ENCODE measurements at places on chromosomes 13 and 19. TPM values are rescaled to one million over a fixed set of nuclear protein-coding genes. Genes with fewer than 3 reads are reported as not detected.
A peak's percentile ranks its signal among the peaks of the same experiment; 100 is the strongest.

Gene TRPC4
- not detected for total RNA-seq

Gene OSCAR
- 9.2 TPM for total RNA-seq

Gene SLC25A41
- not detected for total RNA-seq

GRCh38 chr19:34232566-34233481 is 21.5 kb upstream of the GARRE1 start:
- DNase-seq = peak; percentile 71

GRCh38 chr19:27751044-27751391 is 1461.9 kb downstream of the UQCRFS1 start:
- no peak for DNase-seq

DNA sequence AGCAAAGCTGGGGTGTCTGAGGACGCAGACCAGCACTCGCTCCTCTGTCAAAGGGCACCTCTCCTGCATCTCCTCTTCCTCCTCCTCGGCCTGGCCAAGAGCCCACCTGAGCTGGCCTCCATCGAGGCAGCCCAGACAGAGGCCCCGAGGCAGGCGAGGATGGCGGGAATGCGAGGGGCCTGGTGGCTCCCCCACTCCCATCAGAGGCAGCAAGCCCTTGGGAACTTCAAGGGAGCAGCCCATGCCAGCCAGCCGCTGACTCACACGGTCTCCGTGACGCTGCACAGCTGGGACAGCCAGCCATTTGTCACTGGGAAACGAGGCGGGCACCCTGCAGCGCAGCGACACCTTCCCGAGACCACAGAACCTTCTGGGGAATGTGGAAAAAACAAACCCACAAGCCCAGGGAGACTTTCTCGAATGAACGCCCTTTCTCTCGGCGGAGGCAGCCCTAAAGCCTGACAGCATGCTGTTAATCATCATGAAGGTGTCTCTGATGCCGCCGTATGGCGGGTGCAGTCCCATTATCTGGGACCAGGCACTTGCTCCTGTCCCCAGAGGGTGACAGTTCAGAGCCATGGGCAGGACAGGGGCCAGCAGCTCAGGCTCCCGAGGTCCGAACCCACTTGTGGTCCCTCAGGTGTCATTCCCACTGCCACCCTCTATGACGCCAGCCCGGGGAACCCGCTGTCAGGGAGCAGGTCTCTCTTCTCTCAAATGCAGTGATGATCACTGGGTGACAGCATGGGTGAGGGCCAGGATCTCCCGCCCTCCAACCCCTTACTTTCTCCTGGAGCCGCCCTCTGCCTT is 53.0 kb downstream of the PEPD start:
- no peak for DNase-seq

GRCh38 chr19:12676384-12676792 is 5.3 kb downstream of the DHPS start:
- DNase-seq = peak; percentile 87

- no peak for DNase-seq
These were observed 308.5 kb upstream of the TMTC4 start for GRCh38 chr13:100983111-100983510.

- peak; percentile 37 for DNase-seq
These were observed 2.2 kb downstream of the BST2 start for GRCh38 chr19:17402982-17403855.

- no peak for DNase-seq
These were observed 8.1 kb upstream of the PTBP1 start for GRCh38 chr19:788983-789700.

- no peak for DNase-seq
These were observed 549.1 kb upstream of the MIR17HG start for GRCh38 chr13:90798381-90798780.

DNA sequence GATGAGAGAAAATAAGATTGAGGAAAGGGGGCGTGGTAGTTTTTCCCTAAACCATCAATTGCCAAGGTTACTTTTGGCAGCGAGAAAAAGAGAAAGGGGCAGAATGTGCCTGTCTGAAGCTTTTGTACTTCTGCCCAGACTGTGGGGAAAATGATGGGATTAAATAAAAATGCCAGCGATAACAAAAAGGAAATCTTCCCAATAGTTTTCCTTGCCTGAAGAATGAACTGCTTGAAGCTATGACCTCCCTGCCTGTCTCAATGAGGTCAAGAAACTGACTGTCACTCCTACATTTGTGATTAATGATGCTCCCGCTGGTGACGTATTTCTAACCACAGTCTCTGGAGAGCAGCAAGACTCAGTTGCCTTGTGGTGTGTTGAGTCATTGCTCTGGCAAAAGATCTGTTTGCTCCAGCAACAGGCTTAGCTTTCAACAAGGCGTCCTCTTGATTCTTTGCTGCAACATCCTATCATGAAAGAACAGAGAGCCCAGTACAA is 1051.5 kb downstream of the DIAPH3 start:
- peak; percentile 87 for DNase-seq

DNA sequence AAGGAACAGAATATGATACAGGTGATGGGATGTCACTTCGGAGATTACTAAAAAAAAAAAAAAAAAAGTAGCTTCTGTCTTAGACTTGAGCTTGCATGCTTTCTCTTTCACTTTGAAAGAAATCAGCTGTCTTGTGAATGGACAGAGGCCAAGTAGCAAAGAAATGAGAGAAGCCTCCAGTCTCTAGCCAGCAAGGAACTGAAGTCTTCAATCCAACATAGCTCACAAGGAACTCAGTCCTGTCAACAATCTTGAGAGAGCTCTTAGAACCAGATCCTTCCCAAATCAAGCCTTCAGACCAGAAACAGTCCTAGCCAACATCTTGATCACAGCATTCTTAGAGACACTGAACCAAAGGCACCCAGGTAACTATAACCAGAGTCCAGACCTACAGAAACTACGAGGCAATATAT is 7.7 kb downstream of the N4BP2L2 start:
- peak; percentile 33 for DNase-seq

DNA sequence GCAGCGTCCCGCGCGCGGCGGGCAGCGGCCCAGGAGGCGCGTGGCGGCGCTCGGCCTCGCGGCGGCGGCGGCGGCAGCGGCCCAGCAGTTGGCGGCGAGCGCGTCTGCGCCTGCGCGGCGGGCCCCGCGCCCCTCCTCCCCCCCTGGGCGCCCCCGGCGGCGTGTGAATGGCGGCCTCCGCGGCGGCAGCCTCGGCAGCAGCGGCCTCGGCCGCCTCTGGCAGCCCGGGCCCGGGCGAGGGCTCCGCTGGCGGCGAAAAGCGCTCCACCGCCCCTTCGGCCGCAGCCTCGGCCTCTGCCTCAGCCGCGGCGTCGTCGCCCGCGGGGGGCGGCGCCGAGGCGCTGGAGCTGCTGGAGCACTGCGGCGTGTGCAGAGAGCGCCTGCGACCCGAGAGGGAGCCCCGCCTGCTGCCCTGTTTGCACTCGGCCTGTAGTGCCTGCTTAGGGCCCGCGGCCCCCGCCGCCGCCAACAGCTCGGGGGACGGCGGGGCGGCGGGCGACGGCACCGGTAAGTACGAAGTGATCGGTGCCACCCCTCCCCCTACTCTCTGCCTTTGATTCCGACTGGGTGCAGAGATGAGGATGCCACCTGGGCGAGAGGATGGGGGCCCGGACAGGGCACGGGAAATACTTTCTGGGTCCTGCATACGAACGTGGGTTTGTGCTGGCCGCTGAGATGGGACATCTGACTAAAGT is 874 bp downstream of the TRIM28 start:
- DNase-seq = peak; percentile 42

DNA sequence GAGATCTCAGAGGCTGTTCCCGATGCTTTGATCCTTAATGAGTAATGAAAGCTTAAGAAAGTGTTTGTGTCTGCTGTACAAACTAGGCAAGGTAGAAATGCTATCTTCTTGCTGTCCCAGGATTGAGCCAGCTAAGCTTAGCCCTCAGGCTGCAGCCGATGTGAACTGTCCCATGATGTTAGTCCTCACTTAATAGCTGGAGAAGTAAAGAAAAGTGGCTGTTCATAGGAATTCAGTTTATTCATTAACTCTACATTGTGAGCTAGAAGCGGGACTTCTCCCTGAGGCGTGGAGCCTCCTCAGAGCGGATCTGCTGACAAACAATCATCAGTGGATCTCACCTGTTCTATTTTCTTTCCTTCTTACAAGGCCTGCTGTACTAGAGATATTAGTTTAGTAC is 10.1 kb upstream of the GSX1 start:
- DNase-seq = no peak

DNA sequence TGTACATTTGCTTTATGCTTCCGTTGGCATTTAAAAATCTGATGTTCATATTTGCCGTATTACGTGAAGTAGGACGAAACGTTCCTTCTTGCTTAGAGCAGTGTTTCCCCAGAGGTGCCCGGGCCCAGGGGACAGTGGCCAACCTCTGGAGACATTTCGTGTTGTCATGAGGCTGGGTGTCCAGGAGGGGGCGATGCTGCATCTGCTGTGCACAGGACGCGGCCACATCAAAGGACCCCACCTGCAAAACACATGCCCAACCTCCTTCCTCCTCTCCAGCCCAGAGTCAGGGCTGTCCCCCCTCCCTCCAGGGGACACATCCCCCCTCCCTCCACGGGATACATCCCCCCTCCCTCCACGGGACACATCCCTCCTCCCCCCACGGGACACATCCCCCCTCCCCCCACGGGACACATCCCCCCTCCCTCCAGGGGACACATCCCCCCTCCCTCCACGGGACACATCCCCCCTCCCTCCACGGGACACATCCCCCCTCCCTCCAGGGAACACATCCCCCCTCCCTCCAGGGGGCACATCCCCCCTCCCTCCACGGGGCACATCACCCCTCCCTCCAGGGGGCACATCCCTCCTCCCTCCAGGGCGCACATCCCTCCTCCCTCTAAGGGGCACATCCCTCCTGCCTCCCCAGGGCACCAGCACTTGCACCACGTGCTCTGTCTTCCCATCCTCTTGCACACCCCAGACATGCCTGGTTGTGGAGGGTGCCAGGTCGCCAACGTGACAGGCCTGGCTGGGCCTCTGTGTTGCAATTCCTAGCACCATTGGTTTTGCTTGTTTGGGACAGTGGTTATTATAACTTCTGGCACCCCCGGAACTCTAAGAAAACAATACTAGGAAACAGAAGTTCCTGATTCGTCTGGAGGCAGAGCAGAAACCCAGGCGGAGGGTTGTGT is 46.7 kb downstream of the GAS6 start:
- DNase-seq = peak; percentile 86
